ENCODE measurements at places on chromosomes 16 and 17.

DNA sequence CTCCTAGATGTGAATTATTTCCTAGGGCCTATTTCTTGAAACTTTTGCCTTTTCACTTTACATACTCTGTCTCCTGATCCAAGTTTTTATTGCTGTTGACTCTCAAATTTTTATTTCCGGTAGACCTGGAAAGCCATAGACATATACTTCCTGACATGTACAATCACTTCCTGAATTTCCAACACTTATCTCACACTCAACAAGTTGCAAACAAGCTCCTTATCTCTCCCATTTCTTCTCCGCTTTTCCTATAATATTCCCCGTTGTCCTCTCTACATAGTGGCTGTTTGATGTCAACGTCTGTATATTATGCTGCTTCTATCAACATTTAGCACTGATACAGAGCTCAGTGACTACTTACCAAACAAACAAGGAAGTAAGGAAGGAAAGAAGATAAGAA lies 59.3 kb downstream of the IKZF3 start:
- DNase-seq = no peak

DNA sequence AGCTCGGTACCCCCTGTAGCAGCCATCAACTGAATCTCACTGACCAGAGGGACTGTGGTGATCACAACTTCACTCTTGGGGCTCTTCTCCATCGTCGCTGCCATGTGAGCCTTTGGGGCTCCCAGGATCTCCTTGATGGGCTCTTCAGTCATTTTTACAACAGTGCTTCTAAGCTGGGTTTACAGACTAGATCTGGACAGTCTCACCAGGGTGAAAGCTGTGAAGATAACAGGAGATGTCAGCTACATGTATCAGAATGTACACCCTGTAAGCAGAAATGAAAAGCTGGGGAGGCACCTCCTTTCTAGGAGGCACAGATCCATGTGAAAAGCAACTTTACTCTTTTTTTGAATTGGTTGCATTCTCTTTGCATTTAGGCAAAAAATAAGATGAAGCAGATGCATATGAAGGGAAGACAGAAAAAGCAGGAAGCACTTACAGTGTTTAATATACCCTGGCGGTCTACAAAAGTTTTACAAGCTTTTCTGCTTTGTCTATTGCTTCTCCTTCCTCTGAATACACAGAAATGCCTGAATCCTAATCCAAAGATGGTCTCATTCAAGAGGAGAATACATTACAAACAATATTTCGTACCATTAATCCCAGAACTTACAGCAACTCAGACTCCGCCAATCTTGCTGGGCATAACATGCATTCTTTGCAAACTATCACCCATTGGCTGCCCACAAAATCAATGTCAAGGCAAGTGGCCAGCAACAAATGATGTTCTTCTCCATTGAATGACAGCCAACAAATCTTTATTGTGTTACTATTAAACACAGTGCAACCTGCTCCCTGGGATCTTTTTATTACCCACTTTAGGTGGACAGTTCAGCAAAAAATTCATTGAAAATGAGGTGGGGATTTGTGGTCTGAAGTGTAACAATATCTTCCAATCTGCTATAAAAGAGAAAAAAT lies 1.5 kb downstream of the TMEM100 start:
- DNase-seq = no peak

- DNase-seq = no peak
These were observed 329.8 kb downstream of the UTP18 start for GRCh38 chr17:51590071-51590656.

DNA sequence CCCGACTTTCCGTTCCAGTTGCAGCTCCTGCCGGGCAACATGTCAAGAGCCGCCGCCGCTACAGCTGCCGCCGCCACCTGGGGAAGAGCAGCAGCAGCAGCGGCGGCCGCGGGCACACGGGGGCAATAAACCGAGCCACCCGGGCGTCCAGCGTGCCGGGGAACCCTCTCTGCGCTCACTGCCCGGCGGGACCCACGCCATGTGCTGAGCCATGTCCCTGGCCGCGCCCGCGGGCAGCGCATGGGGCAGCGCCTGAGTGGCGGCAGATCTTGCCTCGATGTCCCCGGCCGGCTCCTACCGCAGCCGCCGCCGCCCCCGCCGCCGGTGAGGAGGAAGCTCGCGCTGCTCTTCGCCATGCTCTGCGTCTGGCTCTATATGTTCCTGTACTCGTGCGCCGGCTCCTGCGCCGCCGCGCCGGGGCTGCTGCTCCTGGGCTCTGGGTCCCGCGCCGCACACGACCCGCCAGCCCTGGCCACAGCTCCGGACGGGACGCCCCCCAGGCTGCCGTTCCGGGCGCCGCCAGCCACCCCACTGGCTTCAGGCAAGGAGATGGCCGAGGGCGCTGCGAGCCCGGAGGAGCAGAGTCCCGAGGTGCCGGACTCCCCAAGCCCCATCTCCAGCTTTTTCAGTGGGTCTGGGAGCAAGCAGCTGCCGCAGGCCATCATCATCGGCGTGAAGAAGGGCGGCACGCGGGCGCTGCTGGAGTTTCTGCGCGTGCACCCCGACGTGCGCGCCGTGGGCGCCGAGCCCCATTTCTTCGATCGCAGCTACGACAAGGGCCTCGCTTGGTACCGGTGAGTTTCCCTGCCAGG lies 604 bp downstream of the HS3ST3B1 start:
- peak; percentile 41 for DNase-seq

DNA sequence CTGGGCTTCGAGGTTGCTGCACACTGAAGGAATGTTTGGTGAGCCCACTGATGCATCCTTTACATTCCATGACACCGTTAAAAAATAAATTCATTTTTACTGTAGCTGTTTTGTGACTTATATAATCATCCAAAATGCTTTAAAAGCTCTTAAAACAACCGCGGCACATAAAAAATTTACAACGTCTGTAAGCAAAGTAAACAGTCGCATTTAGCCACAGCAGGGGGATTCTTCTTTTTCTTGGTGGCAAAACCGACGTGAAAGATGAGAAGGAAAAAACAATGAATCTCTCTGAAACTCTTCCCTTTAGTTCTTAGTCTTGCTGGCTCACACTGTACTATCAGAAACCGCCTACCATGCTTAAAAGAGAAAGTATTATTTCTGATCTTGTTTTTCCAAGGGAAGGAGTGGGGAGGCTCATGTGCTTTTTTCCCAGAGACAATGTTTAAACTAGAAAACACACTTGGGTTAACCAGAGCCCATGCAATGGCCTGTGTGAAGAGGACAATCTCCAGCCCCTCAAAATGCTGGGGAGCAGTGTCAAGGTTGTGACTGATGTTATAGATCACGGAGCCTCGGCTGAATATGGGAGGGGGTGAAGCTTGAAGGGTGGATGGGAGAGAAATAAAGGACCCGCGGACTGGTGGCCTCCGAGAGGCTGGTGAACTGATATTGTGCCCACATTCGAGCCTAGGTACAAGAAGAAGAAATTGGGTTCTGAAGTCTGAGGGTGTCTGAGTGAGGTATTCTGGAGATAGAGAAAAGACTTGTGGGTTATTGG lies 91.1 kb downstream of the IRF8 start:
- DNase-seq = no peak

Measured in brain (organoid and tissue), 16 donors.